ENCODE measurements at places on chromosomes 1 and 21. TPM values are rescaled to one million over a fixed set of nuclear protein-coding genes. Genes with fewer than 3 reads are reported as not detected.

- no peaks in the 10 kb centered on the region for H3K36me3 ChIP-seq
- no peaks in the 10 kb centered on the region for H3K27me3 ChIP-seq
- H3K4me3 ChIP-seq = no peak overlapping the region
- H3K4me1 ChIP-seq = no peaks in the 10 kb centered on the region
These were observed 151.1 kb downstream of the GABPA start for GRCh38 chr21:25885880-25886279.

The ARHGEF10L gene
- 0.13 TPM for total RNA-seq

The TMPRSS15 gene
- not detected for total RNA-seq

- H3K4me3 ChIP-seq = no peak overlapping the region
- H3K36me3 ChIP-seq = no peaks in the 10 kb centered on the region
- H3K27ac ChIP-seq = no peak overlapping the region
- H3K27me3 ChIP-seq = no peaks in the 10 kb centered on the region
These were observed 66.6 kb downstream of the HMGB4 start for GRCh38 chr1:33930346-33931110.

DNA sequence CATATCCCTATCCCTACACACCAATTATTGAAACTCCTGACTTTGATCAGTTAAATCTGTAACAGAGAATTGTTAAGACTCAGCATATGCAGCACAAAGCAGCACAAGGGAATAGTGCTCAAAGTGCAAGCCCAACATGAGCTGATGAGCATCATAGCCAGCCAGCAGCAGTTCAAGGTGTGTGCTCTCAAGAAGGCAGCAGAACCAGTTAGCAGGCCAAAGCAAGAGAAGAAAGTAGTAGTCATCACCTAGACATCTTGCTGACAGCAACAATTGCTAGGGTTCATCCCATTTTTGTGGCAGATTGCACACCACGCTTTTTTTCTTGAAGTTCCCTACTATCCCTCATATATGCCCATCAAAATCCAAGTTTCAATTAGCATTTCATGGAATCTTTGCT lies 478.3 kb downstream of the COL11A1 start:
- no peak overlapping the region for H3K4me3 ChIP-seq
- no peak overlapping the region for H3K27ac ChIP-seq
- H3K27me3 ChIP-seq = no peaks in the 10 kb centered on the region
- H3K36me3 ChIP-seq = no peaks in the 10 kb centered on the region
- H3K4me1 ChIP-seq = no peaks in the 10 kb centered on the region

The MAD2L2 gene
- 212 TPM for total RNA-seq

The CCDC185 gene
- not detected for total RNA-seq

DNA sequence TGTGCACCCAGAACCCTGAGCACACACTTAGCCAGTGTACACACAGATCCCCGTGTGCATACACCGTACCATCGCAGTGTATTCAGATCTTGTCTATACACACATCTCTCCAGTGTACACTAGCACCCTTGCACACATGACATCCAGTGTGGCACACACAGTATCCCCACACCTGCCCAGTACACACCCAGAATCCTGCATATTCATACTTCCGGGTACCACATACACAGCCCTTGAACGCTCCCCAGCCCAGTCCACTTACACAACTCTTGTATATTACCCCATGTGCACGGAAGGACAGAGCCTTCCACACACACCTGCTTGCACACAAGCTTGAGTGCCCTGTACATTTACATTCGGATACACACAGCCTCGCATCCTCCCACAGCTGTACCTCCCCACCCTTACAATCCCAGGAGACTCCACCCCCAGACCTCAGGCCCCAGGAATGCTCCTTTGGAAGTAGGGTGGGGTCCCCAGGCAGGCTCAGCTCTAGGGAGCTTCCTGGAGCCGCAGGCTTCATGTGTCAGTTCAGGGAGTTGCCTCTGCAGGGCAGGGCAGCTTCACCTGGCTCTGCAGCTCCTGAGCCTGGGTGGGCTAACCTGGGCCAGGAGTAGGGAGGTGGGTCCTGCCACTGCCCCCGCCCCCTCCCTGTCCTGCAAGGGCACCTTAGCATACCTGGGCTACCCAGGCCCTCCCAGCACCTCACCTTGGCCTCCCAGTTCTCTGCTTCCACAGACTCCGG lies 46.2 kb downstream of the AHDC1 start:
- peaks cover 67% of the 10 kb centered on the region for H3K4me1 ChIP-seq
- H3K27me3 ChIP-seq = no peaks in the 10 kb centered on the region
- no peak overlapping the region for H3K4me3 ChIP-seq
- peaks cover 53% of the 10 kb centered on the region for H3K36me3 ChIP-seq
- DNase-seq = peak; percentile 63
- peak overlapping the region; percentile 75 for H3K27ac ChIP-seq

The OR2T2 gene
- not detected for total RNA-seq

The PTGFRN gene
- total RNA-seq = 33.1 TPM

The TMEM79 gene
- total RNA-seq = 7.2 TPM

Measured in K562 (cell line).